Activated CD4-positive, alpha-beta T cell treated with anti-CD3 and anti-CD28 coated beads, Interleukin-2, amount 10 ng/mL, durations not matched to agents 24 days and 14 days (primary cell): ENCODE measurements at places on chromosomes 13 and 19. TPM values are rescaled to one million over a fixed set of nuclear protein-coding genes. Genes with fewer than 3 reads are reported as not detected.
A peak's percentile ranks its signal among the peaks of the same experiment; 100 is the strongest.

- no peak for DNase-seq
These were observed 11.6 kb upstream of the PLIN3 start for GRCh38 chr19:4879041-4879440.

DNA sequence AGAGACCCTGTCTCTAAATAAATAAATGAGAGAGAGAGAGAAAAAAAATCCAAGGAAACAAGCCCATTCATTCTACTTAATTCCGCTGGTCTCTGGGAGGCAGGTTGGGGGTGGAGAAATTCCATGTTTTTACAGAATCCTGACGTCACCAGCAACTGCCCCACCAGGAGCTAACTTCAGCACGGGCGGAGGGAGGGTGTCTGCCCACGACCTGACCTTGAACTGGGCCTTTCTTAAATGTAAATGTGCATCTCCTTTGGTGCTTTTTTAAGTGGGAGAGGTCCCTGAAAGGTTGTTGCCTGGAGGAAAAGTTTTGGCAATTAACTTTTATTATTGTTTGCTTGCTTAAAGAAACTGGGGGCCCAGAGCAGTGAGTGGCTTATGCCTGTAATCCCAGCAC lies 15.5 kb downstream of the KLF2 start:
- no peak for DNase-seq

The ZNF730 gene
- total RNA-seq: 0.68 and 0.85 TPM in 2 replicates

- no peak for DNase-seq
These were observed 12.9 kb upstream of the RNF113B start for GRCh38 chr13:98189841-98190505.

- peak; percentile 54 for DNase-seq
These were observed 752 bp upstream of the EDNRB start for GRCh38 chr13:77919246-77919920.

The F2RL3 gene
- total RNA-seq: not detected in 2 replicates

DNA sequence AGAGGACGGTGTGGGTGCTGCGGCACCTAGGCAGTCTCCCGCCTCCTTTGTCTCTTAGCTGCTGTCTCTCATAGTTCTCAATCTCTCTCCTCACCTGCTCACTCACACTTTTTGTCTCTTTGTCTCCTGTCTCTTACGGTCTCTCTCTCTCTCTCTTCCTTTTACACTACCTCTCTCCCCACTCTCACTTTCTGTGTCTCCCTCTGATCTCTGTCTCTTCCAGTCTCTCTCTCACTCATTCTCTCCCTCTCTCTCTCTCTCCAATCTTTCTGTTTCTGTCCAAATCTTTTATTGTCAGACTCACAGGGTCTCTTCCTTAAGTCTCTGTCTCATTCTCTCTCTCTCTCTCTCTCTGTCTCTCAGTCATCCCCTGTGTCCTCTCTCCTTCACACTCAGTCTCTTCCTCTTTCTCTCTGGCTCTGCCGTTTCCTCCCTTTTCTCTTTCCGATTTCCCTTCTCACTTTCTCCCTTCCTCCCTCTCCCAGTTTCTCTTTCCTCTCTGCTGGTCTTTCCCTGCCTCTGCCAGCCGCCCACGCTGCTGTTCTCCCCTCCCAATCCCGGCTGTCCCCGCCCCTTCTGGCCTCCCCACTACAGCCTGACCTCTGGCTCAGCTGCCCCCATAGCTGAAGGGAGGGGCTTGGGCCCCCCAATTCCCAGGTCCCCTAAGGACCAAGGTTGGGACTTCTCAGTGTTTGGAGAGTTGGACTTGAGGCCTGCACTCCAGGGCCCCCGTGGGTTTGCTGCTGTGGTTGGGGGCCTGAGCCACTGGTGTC lies at the start of gene PLEKHA4:
TSS of gene PLEKHA4 (minus strand) at position 504 of the 773 bp plus-strand sequence. CDS start 997 bp downstream, outside the sequence.
- DNase-seq: no peak
